Stimulated activated CD8-positive, alpha-beta memory T cell treated with anti-CD3 and anti-CD28 coated beads, Interleukin-4, amount 100 ng/mL, for 48 hours (primary cell): ENCODE measurements at places on chromosomes 12 and 14.

DNA sequence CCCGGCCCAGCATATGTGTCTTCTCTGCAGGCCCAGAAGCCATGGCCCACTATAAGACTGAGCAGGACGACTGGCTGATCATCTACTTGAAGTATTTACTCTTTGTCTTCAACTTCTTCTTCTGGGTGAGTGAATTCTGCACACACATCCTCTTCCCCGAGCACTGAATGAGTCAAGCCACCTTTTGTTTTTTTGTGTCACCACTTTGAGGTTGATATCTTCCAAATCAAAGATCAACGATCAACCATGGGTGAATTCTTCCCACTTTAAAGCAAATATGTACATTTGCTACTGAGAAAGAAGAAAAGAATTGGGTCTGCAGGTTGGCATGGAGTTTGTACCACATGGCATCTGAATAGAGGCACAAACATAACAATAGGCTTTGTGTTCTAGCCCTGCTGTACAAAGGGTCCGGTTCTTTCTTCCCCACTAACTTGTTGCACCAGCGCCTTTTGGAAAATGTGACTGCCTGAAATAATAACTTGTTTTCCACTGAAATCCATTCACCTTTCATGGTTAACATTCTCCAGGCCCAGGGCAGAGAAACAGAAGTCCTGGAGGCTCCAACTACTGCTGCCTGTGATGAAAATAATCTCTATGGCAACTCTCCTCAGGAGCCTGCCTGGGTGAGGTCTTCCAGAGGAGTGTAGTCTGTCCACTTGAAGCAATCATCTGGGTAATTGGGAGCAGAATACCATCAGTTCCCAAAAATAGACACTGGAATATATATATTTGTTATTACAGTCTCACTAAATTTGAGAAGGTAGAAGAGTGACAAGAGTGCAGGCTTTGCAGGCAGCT is 27.6 kb downstream of the TSPAN11 start:
- no peak for DNase-seq

GRCh38 chr14:33460164-33460563 is 490.7 kb downstream of the EGLN3 start:
- DNase-seq = no peak

DNA sequence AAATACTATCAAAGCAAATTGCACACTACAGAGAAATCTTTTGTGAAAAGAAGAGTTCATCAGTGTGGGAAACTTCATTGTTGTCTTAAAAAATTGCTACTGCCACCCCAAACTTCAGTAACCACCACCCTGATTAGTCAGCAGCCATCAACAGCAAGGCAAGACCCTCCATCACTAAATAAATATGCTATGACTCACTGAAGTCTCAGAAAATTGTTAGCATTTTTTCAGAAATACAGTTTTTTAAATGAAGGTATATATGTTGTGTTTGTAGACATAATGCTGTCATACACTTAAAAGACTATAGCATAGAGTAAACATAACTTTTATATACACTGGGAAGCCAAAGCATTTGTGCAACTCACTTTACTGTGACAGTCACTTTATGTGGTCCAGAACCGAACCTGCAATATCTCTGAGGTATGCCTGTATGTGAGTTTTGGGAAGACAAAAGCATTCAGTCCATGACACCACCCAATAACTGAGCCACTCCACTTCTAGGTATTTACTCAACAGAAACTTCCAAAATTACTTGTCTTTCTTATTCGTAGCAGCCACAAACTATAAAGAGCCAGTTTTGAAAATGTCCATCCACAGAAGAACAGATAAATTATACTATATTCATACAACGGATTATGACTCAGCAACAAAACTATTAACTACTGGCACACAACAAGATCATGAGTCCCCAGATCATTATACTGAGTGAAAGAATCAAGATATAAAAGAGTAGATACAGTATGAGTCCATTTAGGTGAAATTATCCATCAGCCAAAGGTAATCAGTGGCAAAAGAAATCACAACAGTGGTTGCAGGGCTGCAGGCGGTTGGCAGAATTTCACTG is 649.6 kb downstream of the BCL11B start:
- no peak for DNase-seq

DNA sequence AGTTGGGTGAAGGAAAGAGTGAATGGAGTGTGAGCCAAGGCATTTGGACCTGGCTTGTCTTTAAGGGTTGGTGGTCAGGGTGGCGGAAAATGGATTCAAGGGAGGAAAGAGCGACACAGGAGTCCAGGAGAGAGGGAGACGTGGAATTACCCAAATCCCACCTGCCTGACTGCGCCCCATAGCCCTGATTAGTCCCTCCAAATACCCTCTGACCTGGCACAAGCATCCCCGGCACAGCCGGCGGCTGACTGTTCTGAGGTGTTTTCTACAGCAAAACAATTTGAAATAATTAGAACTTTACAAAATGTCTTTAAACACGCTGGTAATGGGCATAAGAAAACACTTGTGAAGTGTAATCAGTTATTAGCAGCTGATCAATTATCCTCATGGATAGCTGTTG is 175.8 kb downstream of the PHETA1 start:
- DNase-seq = no peak

DNA sequence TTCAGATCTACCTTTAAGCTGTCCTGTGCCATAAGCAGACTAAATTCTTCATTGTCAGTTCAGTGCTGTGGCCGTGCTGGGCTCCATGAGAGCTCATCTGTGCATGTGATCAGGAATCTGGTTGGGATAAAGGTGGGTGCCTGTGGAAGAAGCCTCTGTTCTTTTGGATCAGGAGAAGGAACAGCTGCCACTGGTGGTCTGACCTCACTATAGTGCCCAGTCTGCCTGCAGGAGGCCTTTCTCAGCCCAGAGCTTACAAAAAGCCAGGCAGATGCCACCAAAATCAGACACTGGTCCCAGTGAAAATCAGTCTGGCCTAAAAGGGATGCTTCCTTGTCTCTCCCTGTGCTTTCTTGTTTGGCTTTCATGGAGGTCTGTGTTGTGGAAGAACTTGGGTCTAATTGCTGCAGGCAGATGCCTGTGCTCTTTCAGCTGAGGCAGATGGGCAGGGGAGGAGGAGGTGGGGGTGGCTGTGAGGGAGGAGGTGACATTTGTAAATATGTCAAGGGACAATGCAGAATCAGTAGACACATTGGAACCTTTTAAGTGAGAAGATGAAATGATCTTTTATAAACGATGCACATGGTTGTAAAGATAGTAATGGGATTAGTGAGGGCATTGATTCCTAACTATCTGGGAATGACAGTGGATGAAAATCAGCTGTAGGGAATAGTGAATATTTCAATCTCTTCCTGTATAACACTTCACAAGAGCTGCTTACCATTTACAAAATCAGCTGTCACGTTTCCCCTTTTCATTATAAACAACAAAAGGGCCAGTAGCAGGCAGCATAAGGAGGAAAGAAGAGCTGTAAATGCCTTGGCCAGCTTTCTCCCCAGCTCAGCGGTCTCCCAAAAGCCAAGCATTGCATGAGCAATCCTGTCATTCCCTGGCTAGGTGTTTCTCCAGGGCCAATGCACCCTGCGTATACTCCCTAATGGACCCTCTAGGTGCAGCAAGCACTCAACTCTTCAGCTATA is 44.6 kb downstream of the CACNA2D4 start:
- no peak for DNase-seq

DNA sequence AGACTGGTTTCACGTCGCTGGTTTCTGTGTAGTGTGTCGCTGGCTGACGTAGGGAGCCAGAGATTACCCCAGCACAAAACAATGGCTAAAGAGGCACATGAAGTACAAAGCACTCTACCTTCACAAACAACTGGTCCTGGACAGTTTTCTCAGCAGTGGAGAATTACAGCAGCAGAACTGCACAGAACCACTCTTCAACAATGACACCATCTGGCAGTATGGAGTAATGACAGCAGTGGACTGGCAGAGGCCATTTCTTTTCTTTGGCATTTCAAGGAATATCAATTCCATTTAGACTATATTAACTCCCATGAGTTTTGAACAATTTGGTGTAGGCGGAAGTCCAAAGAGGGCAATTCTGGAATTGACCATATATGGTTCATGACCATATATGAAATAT is 1074.1 kb downstream of the AACS start:
- DNase-seq = no peak

GRCh38 chr12:129034558-129035289 is 181.4 kb downstream of the GLT1D1 start:
- DNase-seq = no peak

DNA sequence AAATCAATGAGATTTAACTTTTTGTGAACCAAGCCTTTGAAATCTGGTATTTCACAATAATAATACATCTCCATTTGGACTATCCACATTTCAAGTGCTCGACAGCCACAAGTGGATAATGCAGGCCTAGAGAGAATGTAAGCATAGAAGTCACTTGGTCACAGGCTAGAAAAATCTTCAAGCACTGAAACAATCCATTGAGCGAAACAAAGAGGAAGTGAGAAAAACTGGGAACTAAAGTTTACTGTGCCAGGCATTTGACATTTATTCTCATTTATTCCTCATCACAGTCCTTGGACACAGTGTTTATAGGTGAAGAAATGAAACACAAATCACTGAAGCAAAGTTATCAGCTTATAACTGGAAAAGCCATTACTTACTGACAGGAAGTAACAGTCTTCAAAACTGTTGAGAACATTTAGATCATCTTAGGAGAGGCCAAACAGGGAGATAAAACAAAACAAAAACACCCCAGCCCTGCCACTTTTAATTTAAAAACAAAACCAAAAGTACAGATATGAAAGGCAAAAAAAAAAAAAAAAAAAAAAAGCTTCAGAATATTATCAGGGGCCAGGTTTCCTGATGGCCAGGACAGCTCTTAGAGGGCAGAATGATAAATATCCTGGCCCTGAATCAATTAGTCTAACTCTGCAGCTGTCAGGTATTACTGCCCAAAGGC is 29.2 kb downstream of the GNS start:
- DNase-seq = no peak

GRCh38 chr14:53553221-53553620 is 400.1 kb upstream of the DDHD1 start:
- DNase-seq = no peak

- DNase-seq = no peak
These were observed 587 bp upstream of the C12orf75 start for GRCh38 chr12:105329926-105330282.

DNA sequence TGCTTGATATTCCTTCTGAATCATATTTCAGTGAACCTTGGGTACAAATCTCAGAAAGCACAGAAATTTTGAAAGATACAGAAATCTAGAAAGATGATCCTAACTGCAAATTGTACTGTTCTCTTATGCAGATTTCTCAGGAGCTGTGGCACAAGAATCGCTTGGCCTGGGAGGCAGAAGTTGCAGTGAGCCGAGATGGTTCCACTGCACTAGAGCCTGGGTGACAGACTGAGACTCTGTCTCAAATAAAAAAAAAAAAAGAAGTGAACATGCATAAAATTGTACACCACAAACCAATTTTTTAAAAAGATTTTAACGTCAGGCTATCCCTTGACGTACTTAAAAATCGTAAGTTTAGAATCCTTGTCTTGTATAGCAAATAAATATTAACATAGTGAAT is 31.3 kb downstream of the SCAF11 start:
- no peak for DNase-seq

GRCh38 chr14:75279763-75280290 is 1.2 kb downstream of the FOS start:
- no peak for DNase-seq

DNA sequence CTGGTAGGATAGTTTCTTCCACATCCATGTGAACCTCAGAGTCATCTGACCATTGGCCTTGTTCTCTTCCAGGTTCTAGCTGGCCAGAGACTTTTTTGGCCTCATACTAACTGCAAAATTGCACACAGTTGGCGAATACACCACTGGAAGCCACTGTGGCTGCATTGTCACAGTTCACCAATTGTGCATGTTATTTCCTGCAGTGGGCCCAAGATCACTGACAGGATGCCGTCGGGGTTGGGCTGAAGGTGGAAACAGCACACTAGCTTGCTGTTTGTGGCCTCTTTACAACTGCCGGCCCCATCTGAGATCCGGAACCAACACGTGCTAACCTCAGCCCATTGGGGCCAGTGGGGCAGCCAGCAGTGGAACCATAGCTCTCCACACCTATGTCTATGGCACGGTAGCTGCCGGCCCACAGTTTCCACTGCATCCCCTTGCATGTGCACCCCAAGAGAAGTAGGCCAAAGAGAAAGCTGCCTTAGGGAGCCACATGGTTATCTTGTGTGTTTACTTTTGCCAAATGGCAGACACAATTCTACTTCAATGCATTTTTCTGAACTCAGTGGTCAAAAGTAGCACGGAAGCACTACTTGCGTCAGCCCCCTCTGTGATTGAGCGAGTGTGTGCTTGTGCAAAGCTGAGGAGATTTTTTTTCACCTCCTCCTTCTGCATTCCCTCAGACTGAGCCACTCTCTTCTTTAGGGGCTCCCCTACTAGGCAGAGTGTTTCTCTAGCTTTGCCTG is 464.0 kb downstream of the RAD51B start:
- DNase-seq = peak; percentile 60

DNA sequence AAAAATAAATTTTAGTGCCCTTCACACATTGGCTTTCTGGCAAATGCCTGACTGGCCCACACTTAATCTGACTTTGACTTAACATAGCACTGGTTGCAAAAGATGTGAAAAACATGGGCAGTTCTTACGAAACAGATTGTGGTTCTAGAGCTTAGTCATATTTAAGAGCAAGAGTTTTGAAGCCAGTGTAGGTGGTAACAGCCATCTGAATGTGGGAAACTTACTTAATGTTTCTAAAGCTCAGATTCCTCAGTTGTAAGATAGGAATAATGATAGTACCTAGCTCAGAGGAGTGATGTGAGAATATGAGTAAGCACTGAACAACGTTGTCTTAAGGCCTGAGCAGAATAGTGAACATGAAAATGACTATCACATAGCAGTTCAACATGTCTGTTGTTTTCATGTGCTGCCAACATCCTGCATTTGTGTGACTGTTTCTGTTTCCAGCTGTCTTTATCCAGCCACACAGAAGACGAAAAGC is 262.7 kb downstream of the SYT1 start:
- no peak for DNase-seq

GRCh38 chr14:58362798-58363412 is 32.8 kb upstream of the TOMM20L start:
- DNase-seq = no peak

DNA sequence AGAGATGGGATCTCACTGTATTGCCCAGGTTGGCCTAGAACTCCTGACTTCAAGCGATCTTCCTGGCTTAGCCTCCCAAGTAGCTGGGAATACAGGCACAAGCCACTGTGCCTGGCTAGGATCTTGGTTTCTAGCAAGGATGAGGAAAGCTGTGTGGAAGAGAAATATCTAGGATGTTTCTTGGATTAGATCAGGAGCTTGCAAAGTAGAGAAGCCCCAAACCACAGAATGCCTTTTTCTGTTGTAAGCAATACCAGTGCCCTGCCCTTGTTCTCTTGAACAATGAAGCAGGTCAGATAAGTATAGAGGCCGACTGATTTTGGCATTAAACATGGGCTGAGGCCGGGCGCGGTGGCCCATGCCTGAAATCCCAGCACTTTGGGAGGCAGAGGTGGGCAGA is 44.3 kb upstream of the STRN3 start:
- no peak for DNase-seq

DNA sequence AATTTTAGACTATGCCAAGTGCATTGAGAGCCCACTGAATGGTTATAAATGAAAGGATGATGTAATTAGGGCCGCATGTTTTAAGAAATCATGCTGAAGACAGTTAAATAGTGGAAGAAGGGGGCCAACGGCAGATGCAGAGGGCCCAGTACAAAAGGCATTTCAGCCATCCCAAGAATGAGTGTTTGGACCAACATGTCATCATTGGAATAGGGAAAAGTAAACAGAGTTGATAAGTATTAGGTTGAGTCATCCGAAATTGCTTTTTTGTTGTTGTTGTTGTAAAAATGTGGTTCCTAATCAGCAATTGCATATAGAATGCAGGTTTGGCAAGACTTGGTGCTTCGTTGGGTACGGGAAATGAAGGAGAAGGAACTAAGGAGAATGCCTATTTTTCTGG is 29.5 kb downstream of the BMP4 start:
- DNase-seq = no peak

- DNase-seq = no peak
These were observed 32.1 kb upstream of the CSRNP2 start for GRCh38 chr12:51115533-51115932.
